ENCODE measurements at places on chromosomes 3 and 15.

- DNase-seq = no peak
Observed at GRCh38 chr15:73812806-73813465, 59.8 kb upstream of the INSYN1 start.

DNA sequence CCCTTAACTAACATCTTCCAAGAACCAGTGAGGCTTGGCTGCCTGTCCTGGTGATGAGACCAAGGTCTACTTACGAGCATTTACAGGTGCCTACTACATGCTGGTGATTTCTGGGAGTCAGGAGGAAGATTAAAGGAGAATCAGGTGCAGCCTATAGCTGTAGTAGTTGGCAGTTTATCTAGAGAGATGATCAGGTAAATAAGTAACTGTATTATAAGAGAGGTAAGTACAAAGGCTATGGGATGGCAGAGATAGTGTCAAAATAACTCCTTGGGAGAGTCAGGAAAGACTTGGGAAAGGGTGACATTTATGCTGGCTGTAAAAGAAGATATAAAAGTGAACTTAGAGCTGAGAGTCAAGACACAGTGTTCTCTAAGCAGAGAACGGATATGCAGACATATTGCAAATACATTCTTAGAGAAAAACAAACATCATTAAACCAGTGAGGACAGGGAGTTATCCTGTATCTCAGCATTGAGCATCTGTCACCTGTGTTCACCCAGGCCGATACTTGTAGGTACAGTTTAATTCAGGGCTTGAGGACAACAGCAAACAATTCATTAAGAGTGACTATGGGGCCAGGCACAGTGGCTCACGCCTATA lies 49.7 kb upstream of the ACP3 start:
- DNase-seq = no peak

DNA sequence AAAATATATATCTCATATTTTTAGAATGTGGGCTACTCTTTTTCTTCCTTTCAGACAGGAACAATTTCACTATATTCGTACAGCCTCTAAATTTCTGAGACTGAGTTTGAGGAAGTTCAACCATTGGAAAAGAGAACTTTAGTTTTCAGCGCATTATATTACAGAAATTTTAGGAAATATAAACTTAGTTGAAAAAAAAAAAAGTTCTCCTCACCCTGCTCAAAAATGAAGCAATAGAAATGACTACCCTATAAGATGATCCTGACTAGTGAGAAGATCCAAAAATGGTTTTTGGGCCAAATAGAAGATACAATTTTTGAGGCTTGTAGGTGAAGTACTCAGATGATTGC lies 139.6 kb downstream of the MCTP2 start:
- no peak for DNase-seq

DNA sequence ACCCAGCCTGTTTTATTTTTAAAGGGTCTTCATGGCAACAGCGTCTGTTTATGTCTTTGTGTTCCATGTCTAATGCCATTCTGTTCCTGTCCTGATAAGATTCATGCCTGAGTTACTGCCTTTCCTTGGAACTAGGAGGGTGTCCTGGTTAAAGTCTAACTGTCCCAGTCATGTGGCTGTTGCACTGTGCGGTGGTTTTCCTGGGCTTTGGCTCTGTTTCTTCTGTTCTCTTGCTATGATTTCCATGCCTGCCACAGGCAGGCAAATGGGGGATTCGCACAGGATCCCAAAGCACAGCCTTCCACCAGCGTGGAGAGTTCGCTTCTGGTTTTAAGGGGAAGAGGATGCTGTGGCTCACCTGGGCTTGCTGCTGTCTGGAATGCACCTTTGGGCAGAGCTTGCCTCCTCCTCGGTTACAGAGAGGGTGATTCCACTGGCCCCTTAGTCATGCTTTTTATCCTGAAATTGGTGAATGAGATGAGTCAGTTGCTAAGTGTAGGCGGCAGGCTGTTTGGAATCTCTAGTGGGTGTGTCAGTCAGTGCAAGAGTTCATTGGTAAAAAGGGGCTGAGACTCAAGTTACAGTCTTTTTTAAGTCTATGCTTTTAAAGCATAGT lies 86.8 kb downstream of the CCK start:
- no peak for DNase-seq

GRCh38 chr3:185866555-185866954 lies 41.7 kb upstream of the IGF2BP2 start:
- no peak for DNase-seq

- DNase-seq = no peak
Observed at GRCh38 chr3:147409143-147410115, at the start of gene ZIC1. Gene ZIC1, plus strand, starts transcription at chr3:147409365. Its CDS starts 748 bp downstream, at chr3:147410113.

DNA sequence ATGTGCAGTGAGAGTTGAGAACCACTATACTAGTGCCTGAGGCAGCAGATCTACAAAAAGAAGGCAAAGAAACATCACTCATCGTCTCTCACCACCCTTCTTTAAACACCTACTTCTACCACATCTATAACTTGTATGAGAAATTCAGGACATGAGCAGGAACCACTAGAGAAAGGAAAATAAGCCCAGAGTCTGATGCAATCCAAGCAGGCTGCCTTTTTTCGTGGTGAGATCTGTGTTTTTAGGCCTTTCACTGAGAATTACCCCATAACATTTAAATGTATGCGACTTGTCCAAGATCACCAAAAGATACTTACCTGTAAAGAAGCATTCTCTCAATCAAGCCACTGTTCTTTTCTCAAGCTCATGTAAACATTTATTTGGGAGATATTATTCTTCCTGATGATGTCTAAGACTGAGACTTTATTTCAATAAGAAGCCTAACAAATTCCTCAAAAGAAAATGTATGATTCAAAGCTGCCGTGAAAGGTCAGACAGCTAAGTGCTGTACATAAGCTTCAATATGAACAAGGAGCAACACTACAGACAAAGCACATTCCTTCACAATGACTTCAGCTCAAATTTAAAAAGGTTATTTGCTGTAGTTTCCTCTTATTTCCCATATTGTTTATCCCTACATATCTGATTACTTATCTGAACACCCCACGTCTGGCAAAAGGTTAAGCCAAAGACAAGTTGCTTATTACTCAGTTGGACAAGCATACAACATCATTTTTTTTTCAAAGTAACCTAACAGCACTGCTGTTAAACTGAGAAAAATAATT lies 16.5 kb downstream of the SPICE1 start:
- no peak for DNase-seq

DNA sequence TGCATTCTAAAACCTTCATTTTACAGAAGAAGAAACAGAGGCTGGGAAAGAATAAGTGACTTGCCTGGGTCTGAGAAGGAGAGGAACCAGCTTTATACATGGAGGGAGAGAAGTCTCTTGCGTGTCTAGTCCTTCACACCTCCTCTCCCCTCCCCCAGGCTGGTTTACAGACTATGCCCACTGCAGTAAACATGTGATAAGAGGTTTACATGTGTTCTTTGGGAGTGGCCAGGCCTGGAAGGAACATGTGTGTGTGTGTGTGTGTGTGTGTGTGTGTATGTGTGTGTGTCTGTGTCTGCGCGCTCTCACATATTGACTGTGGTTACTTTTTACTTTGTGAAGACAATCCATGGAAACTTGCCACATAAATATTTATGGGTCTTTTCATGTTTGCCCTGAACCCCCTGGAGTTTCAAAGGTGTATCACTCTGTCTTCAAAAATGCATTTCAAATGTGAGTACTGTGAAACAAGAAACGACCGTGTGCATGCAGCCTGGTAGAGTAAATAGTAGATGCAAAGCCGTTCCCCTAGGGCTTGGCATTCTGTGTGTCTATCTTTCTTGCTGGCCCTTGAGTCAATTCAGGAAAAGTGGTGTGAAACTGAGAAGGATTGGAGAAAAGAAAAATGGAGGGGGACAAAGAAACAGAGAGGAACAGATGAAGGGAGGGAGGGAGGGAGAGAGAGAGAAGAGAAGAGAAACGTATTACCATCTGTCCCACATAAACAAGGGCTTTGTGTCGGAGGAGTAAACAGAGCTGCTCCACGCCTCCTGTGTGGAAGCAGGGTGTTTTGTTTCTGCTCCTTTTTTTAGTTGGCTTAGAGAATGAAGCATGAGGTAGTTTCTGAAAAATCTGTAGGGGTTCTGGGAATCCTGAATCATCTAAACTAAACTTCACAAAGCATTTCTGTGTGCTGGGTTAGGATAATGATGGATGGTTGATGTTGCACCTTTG lies 51.7 kb downstream of the CLDN11 start:
- DNase-seq = no peak

GRCh38 chr3:66377800-66378199 lies 123.0 kb downstream of the LRIG1 start:
- DNase-seq = no peak

- DNase-seq = no peak
Observed at GRCh38 chr15:65910341-65910740, 41.0 kb downstream of the RAB11A start.

- no peak for DNase-seq
Observed at GRCh38 chr3:155106119-155106518, 26.0 kb downstream of the MME start.

GRCh38 chr15:101053261-101053660 lies 134.1 kb downstream of the LRRK1 start:
- DNase-seq = peak; percentile 33

DNA sequence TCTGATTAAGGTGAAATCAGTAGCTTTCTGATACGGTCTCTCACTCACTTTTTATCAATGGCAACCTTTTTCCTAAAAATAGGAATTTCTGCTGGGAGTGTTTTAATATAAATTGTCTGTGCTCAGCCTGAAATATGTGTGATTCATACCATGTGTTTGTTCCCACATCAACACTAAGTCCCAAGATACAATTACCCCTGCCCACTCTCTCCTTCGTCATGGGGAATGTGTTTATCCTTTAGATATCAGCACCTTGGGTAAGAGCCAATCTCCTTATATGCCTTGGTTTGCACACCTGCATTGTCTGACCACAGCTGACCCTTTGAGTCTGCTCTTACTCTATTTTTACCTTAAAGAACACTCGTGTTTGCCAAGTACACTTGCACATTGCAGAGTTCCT lies 356.4 kb downstream of the LPP start:
- no peak for DNase-seq

DNA sequence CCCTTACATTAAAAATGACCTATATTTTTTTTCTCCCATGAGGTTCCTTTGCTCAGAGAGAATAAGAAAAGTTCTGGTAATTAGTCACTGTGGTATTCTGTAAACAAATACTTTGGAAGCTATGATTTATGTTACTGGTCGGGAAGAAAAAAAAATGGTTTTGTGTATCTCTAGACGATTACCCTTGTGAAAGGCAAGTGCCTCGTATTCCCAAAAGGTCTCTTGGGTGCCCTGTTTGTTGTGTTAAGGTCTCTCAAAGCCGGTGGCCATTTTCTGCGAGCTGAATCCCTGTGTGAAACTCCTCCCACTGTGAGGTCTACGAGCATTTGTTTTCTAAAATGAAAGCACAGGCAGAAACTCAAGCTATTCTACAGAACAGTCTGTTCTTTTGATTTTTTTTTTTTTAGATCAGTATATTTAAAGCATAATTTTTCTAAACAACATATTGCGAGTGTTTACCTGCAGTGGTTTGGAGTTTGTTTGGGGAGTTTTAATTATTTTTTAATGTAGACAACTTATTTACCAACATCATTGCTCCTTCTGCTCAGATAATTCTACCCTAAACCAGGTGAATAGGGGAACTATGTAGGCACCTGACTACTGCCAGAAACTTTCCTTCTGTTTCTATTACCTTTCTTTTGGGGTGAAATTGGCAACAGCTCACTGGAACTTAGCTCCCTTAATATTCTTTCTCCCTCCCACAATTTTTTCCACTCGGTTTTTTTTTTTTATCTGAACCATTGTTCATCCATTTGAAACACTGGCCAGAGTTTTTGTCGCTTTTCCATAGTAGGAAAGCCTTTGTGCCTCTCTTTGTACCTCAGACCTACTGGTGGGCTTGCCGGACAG lies 44.0 kb downstream of the ZBTB38 start:
- DNase-seq = no peak

DNA sequence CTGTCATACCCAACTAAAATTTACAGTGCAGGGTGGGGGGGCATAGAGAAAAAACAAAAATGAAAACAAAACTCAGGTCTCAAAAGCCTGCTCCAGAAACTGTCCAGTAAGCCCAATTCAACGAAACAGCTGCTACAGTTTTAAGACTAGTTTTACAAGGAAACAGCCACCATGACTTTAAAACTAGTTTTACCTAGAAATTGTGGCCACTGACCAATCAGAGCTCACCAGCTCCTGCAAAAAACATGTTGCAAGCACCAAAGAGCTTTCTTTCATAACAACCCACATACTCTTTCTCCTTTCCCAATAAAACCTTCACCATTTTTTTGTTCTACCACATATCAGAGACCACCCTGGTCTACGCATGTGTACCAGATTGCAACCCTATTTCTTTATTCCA lies 7.3 kb upstream of the CFAP91 start:
- DNase-seq = no peak

GRCh38 chr3:152291238-152291637 lies 22.5 kb downstream of the MBNL1 start:
- DNase-seq = no peak

DNA sequence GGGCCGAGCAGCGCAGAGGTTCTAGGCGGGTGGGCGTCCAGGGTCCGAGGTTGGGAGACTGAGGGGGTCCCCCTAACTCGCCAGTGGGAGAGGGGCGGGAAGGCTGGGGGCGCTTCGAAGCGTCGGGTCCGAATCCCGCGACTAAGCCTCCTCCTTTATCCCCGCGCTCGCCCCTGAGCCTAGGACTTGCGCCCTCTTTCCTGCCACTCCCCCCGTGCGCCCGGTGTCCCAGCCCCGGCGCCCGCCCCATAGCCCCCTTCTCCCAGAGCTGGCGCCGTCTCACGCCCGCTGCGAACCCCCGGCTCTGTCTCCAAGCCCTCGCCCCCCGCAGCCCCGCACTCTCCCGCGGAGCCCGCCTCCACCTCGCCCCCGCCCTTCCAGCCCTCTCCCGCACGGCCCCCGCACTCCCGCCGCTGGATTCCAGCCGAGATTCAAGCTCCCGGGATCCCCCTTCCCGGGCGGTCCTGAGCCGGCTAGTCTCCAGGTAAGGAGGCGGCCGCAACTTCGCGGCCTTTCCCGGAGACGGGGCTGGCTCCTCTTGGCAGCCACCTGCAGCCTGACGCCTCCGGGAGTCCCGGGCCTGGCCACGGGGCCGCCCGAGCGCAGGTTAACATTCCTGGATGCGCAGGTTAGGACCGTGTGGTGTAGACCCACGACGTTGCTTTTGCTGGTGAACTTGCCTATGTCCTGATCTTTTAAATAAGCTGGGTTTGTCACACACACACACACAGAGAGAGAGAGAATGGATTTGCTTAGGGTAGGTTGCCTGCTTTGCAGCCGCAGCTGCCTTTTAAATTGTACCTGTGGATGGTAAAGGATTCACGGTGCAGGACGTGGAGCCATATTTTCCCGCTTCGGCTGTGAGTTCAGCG lies 563 bp downstream of the PXYLP1 start:
- peak; percentile 63 for DNase-seq

- DNase-seq = no peak
Observed at GRCh38 chr15:68431792-68432401, at the start of gene ITGA11. Gene ITGA11, minus strand, starts transcription at chr15:68432163. Its CDS starts 97 bp downstream, at chr15:68432066.

DNA sequence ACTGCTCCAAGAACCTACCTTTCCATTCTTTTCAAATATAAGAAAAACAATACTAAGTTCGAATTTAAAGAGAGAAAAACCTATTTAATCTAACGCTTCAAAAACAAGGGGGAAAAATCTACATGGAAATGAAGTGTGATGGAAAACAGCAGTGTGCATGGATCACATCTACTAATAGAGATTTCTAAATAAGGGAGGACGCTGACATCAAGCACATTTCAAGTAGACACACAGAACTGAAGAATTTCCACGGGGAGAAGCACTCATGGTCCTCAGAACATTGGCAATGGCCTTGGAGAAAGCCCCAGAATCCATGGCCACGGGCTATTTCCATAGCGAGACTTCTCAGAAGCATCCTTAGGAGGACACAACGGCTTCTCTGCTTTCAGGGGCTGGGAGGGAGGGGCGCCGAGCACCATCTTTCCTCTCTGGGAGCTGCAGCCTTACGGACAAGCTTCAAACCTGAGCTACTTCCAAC lies 1.0 kb downstream of the TASOR start:
- DNase-seq = no peak

All from right lobe of liver (tissue), 6 donors.